ENCODE measurements at places on chromosomes 2 and 18. TPM values are rescaled to one million over a fixed set of nuclear protein-coding genes. Genes with fewer than 3 reads are reported as not detected.
A peak's percentile ranks its signal among the peaks of the same experiment; 100 is the strongest.

GRCh38 chr2:42246562-42246961 is 77.4 kb downstream of the EML4 start:
- H3K27me3 ChIP-seq: no peaks in the 10 kb centered on the region

Gene PTPN2
- total RNA-seq: 52.9 TPM

Gene ABCG8
- not detected for total RNA-seq

Gene HJURP
- total RNA-seq: 1.1 TPM

GRCh38 chr2:86441392-86441881 is 266 bp downstream of the KDM3A start:
- H3K4me1 ChIP-seq: peaks cover 12% of the 10 kb centered on the region
- no peak for DNase-seq
- no peaks in the 10 kb centered on the region for H3K27me3 ChIP-seq
- peak overlapping the region; percentile 94 for H3K4me3 ChIP-seq
- no peaks in the 10 kb centered on the region for H3K36me3 ChIP-seq

- H3K4me1 ChIP-seq: no peaks in the 10 kb centered on the region
- no peaks in the 10 kb centered on the region for H3K36me3 ChIP-seq
- H3K27ac ChIP-seq: no peak overlapping the region
- no peak overlapping the region for H3K4me3 ChIP-seq
- no peak for DNase-seq
- no peaks in the 10 kb centered on the region for H3K27me3 ChIP-seq
Measured at GRCh38 chr2:176260689-176261088, 8.6 kb upstream of the MTX2 start.

GRCh38 chr18:42338683-42339082 is 383.6 kb downstream of the PIK3C3 start:
- no peaks in the 10 kb centered on the region for H3K4me1 ChIP-seq
- H3K36me3 ChIP-seq: no peaks in the 10 kb centered on the region
- no peak for DNase-seq
- no peak overlapping the region for H3K27ac ChIP-seq
- no peak overlapping the region for H3K4me3 ChIP-seq

GRCh38 chr2:217125014-217125413 is 265.1 kb upstream of the TNP1 start:
- H3K4me1 ChIP-seq: no peaks in the 10 kb centered on the region
- no peak overlapping the region for H3K4me3 ChIP-seq
- H3K36me3 ChIP-seq: no peaks in the 10 kb centered on the region
- DNase-seq: no peak
- no peak overlapping the region for H3K27ac ChIP-seq
- no peaks in the 10 kb centered on the region for H3K27me3 ChIP-seq

Gene SERPINB3
- not detected for total RNA-seq

Gene KYNU
- total RNA-seq: 13.5 TPM

DNA sequence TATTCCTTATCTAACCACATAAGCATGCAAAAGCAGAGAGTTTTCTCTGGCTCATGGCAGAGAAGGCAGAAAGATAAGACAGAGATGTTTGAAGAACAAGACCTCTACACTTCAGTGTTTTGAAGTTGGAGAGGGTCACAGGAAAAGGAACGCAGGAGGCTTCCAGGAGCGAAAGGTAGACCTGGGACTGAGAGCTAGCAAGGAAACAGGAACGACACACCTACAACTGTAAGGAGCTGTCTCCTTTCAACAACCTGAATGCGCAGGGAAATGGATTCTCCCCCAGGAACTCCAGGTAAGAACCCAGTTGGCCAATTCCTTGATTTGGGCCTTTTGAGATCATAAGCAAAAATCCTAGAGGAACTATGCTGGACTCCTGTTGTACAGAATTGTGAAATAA is 746.6 kb upstream of the DDX18 start:
- H3K4me1 ChIP-seq: no peaks in the 10 kb centered on the region
- no peak overlapping the region for H3K27ac ChIP-seq
- no peaks in the 10 kb centered on the region for H3K27me3 ChIP-seq

GRCh38 chr2:47206181-47206580 is 51.1 kb upstream of the STPG4 start:
- no peak for DNase-seq
- no peaks in the 10 kb centered on the region for H3K36me3 ChIP-seq
- no peaks in the 10 kb centered on the region for H3K4me1 ChIP-seq
- H3K4me3 ChIP-seq: no peak overlapping the region
- no peaks in the 10 kb centered on the region for H3K27me3 ChIP-seq

DNA sequence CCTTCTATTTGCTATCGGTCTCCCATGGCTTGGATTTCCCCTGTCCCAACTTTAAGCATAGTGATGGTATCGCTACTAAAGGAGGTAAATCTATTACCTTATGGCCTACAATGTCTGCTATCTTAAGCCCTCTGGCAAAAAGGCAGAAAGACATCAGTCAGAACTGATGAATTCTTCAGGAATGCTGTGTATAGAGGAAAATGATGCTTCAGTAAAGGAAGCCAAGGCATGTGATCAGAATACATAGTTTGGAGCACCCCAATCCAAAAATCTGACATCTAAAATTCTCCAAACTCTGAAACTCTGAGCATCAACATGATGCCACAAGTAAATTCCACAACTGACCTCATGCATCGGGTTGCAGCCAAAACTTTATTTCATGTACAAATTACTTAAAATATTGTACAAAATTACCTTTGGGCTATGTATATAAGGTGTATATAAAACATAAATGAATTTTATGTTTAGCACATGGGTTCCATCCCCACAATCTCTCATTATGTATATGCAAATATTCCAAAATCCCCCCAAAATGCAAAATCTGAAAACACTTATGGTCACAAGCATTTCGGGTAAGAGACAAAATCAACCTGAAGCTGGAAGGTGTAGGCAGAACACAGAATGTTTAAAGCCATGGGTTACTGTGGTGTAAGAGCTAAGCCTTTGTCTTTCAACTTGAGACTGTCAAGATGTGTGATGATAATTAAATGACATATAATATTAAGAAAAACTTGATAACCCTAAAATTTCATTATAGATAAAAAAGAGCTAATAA is 66.2 kb downstream of the CUL3 start:
- H3K4me1 ChIP-seq: peaks cover 4% of the 10 kb centered on the region
- no peaks in the 10 kb centered on the region for H3K27me3 ChIP-seq
- H3K36me3 ChIP-seq: no peaks in the 10 kb centered on the region
- DNase-seq: no peak
- H3K4me3 ChIP-seq: no peak overlapping the region

GRCh38 chr18:10040287-10041011 is 126.6 kb downstream of the VAPA start:
- no peak for DNase-seq
- no peak overlapping the region for H3K27ac ChIP-seq
- no peak overlapping the region for H3K4me3 ChIP-seq
- H3K27me3 ChIP-seq: no peaks in the 10 kb centered on the region
- H3K36me3 ChIP-seq: no peaks in the 10 kb centered on the region

- H3K4me3 ChIP-seq: no peak overlapping the region
- H3K4me1 ChIP-seq: no peaks in the 10 kb centered on the region
- H3K27me3 ChIP-seq: no peaks in the 10 kb centered on the region
- no peak overlapping the region for H3K27ac ChIP-seq
- DNase-seq: no peak
Measured at GRCh38 chr18:24491927-24492834, 31.7 kb downstream of the HRH4 start.

DNA sequence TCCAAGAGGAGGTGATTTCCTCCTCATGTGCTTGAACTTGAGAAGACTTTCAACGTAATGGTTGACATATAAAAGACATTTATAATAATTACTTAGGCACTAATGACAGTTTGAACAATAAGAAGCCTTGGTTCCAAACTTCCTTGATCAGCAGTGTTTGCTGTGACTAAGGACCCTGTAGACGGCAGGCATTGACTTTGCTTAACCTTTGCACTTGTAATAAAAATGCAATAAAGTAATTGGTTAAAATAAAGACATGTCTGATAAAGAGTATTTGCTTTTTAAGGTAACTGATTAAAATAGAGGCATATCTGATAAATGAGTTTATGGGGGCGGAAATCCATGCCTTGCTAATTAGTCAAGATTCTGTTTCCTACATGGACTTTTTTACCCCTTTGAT is 82.2 kb upstream of the ST8SIA3 start:
- DNase-seq: no peak
- H3K4me3 ChIP-seq: no peak overlapping the region
- no peak overlapping the region for H3K27ac ChIP-seq
- H3K36me3 ChIP-seq: no peaks in the 10 kb centered on the region
- no peaks in the 10 kb centered on the region for H3K4me1 ChIP-seq

Gene CPLX4
- not detected for total RNA-seq

- no peak overlapping the region for H3K4me3 ChIP-seq
- no peaks in the 10 kb centered on the region for H3K27me3 ChIP-seq
- H3K27ac ChIP-seq: no peak overlapping the region
- H3K36me3 ChIP-seq: no peaks in the 10 kb centered on the region
Measured at GRCh38 chr2:18399601-18400000, 160.9 kb downstream of the RDH14 start.

DNA sequence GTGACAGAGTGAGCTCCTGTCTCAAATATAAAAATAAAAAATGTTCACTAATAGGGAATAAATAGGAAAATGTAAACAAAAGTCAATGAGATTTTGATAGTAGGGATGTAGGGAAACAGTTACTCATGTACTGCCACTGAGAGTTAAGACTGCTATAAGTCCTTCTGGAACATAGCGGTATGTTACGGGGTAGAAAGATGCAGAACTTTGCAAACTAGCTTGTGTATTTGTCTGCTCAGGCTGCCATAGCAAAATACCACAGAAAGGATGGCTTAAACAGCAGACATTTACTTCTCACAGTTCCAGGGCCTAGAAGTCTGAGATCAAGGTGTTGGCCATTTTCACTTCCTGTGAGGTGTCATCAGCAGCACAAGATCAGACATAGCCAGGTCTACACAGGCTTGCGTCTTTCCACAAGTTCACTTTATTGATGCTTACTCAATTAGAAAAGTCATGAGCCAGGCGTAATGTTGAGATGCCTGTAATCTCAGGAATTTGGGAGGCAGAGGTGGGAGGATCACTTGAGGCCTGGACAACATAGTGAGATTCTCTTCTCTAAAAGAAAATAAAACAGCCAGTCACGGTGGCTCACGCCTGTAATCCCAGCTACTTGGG is 8.8 kb downstream of the TXNDC2 start:
- H3K27ac ChIP-seq: no peak overlapping the region
- no peaks in the 10 kb centered on the region for H3K4me1 ChIP-seq
- H3K36me3 ChIP-seq: no peaks in the 10 kb centered on the region
- no peaks in the 10 kb centered on the region for H3K27me3 ChIP-seq

DNA sequence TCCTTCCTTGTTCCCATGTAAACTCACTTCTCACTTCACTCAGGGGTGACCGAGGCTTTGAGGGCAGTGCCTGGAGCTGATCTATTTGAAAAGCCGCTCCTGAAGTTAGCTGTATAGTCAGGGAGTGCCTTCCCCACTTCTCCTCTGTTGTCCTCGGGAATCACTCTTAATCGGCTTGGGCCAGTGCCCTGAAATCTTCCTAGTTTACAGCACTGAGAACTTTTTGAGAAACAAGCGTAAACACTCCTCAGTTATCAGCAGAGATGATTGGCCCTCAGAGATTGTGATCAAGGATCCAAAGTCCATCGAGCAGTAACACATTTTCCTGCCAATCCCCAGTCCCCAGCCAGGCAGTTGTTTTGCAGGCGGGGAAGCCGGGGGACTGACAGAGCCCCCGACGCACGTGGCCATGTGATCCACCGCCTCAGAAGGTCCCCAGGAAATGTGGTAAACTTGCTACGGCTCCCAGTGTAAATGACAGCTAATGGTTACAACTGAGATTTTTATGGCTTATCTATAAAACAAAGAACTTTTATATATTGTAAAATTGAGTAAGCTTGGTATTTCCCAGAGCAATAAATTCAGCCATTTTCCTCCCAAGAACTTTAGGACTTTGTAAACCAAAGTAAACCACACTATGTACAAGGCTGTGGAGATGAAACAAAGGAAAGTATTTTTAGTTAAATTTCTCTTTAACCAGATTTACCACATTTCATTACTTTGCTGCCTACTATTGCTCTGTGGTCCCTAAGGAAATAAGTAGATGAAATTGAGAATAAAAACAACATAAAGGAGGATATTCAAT is 53.5 kb downstream of the C18orf63 start:
- H3K4me3 ChIP-seq: no peak overlapping the region
- H3K36me3 ChIP-seq: no peaks in the 10 kb centered on the region
- no peak for DNase-seq
- H3K4me1 ChIP-seq: no peaks in the 10 kb centered on the region

- no peaks in the 10 kb centered on the region for H3K27me3 ChIP-seq
- no peaks in the 10 kb centered on the region for H3K36me3 ChIP-seq
- H3K4me3 ChIP-seq: no peak overlapping the region
- no peak for DNase-seq
Measured at GRCh38 chr2:45674035-45674816, 22.8 kb downstream of the PRKCE start.

DNA sequence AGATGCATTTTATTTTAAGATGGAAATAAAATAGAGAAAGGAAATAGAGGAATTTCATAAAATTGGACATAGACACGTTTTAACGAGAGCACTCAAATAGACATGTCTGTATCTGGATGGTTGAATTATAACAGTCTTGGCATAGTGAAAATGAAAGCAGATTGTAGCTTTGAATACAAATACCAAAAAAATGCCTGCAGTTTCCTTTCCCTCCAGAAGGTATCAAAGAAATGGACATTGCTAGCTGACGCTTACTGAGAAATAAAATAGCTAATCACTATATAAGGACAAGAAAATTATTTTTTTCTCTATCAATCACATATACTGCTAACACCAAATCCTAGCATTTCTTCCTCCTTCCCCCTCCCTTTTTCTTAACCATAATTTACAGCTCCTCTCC is 11.4 kb upstream of the MAPRE2 start:
- no peaks in the 10 kb centered on the region for H3K36me3 ChIP-seq
- no peak overlapping the region for H3K4me3 ChIP-seq
- H3K4me1 ChIP-seq: peaks cover 8% of the 10 kb centered on the region
- no peaks in the 10 kb centered on the region for H3K27me3 ChIP-seq

- no peaks in the 10 kb centered on the region for H3K4me1 ChIP-seq
- H3K27me3 ChIP-seq: no peaks in the 10 kb centered on the region
Measured at GRCh38 chr2:173171924-173172643, 96.4 kb downstream of the MAP3K20 start.

GRCh38 chr2:43100362-43100882 is 126.0 kb downstream of the ZFP36L2 start:
- peak overlapping the region; percentile 78 for H3K27ac ChIP-seq
- no peaks in the 10 kb centered on the region for H3K27me3 ChIP-seq
- no peaks in the 10 kb centered on the region for H3K4me1 ChIP-seq
- H3K4me3 ChIP-seq: no peak overlapping the region

GRCh38 chr2:85728883-85729824 is 24.6 kb upstream of the ATOH8 start:
- no peak overlapping the region for H3K4me3 ChIP-seq
- no peaks in the 10 kb centered on the region for H3K36me3 ChIP-seq
- DNase-seq: peak; percentile 97
- H3K27ac ChIP-seq: no peak overlapping the region
- H3K4me1 ChIP-seq: no peaks in the 10 kb centered on the region
- H3K27me3 ChIP-seq: no peaks in the 10 kb centered on the region

Gene UGT1A4
- total RNA-seq: not detected
